Activated naive CD8-positive, alpha-beta T cell treated with anti-CD3 and anti-CD28 coated beads for 36 hours (primary cell): ENCODE measurements at places on chromosomes 6 and 20.

- no peak for DNase-seq
These were observed 21.3 kb downstream of the MTFR2 start for GRCh38 chr6:136228814-136229213.

- DNase-seq, result no peak
These were observed 48.2 kb upstream of the PRND start for GRCh38 chr20:4673371-4674001.

GRCh38 chr6:13262302-13263230 lies 65.8 kb downstream of the TBC1D7 start:
- no peak for DNase-seq

GRCh38 chr6:108186226-108186625 lies 20.4 kb downstream of the NR2E1 start:
- no peak for DNase-seq

GRCh38 chr6:116948533-116949304 lies 71.7 kb downstream of the RFX6 start:
- DNase-seq, result no peak

- no peak for DNase-seq
These were observed 94.0 kb downstream of the ADGRG6 start for GRCh38 chr6:142395768-142396231.

GRCh38 chr20:43565758-43566104 lies 6.9 kb downstream of the SGK2 start:
- no peak for DNase-seq
